Umbilical cord (tissue), 2 donors: ENCODE measurements at places on chromosomes 13 and 19.

DNA sequence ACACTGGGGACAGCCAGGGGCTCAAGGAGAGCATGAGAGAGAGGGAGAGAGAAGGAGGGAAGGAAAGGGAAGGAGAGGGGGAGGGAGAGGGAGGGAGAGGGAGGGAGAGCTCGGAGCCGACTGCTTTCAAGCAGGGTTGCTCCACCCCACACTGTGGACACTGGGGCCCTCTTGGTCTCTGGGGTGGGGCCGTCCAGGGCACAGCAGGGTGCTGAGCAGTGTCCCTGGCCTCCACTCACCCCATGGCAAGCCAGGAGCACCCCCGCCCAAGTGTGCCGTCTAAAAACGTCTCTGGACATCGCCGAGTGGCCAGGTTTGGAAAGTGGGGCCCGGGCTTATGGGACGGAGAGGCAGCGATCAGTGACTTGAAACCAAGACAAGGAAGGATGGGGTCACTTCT, 20.9 kb downstream of the DPP9 start:
- DNase-seq: no peak

- no peak for DNase-seq
Measured at GRCh38 chr19:7953060-7953459, 9.6 kb upstream of the TIMM44 start.

DNA sequence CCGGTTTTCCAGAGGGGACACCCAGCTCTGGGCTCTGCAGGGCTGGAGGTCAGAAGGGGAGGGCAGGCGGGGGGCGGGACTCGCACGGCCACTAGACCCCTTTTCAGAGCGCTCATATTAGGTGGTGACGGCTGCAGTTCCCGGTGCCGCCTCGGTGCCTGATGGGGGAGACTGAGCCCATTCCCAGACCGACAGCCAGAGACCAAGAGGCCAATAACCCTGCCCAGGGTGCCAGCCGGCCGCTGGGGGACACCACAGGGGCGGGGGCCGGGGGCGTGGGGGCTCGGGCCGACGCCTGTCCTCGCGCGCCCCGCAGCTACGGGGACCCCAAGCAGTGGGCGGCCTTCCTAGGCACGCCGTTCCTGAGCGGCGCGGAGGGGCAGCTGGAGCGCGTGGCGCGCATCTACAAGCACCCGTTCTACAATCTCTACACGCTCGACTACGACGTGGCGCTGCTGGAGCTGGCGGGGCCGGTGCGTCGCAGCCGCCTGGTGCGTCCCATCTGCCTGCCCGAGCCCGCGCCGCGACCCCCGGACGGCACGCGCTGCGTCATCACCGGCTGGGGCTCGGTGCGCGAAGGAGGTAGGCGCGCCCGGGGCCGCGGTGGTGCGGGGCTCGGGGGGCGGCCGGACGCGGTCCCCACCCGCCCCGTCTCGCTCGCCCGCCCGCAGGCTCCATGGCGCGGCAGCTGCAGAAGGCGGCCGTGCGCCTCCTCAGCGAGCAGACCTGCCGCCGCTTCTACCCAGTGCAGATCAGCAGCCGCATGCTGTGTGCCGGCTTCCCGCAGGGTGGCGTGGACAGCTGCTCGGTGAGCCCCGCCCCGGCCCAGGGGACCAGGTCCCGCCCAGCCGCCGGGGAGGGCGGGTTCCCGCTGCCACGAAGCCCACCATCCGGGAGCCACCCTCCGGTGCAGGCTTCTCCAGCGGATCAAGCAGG, 2.4 kb downstream of the TIMM13 start:
- DNase-seq: peak; percentile 61

DNA sequence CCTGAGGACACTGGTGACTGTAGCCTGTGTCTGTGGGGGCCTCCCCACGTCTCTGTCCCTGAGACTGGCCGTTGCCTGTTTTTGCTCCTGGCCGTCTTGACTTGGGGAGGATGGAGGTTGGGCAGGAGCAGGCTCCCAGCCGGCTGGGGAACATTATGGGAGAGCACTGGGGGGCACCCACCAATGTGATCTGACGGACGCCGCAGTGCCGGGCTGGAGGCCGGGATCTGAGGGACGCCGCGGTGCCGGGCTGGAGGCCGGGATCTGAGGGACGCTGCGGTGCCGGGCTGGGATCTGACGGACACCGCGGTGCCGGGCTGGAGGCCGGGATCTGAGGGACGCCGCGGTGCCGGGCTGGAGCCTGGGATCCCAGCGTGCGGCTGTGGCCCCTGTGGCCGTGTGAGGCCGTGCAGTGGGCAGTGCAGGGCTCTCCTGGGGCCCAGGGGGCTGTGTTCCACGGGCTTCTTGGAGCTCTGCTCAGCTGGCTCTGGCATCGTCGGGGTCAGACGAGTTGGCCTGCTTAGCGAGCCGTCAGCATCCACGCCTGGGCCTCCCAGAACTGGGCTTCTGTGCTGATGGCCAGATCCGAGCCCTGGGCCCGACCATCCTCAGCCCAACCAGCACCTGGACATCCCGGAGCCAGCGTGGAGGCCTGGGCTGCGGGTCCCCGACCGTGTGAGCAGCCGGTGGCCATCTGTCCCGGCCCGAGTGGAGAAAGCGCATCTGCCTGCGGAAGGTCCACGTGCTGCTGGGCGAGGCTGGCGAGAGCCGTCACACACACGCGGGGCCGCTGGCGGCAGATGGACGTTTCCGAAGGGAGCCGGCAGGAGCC, 45.8 kb downstream of the GAS6 start:
- DNase-seq: no peak

GRCh38 chr19:18418029-18418482, 1.1 kb upstream of the SSBP4 start:
- DNase-seq: no peak

GRCh38 chr13:68125087-68125480, 894.9 kb upstream of the PCDH9 start:
- DNase-seq: no peak

DNA sequence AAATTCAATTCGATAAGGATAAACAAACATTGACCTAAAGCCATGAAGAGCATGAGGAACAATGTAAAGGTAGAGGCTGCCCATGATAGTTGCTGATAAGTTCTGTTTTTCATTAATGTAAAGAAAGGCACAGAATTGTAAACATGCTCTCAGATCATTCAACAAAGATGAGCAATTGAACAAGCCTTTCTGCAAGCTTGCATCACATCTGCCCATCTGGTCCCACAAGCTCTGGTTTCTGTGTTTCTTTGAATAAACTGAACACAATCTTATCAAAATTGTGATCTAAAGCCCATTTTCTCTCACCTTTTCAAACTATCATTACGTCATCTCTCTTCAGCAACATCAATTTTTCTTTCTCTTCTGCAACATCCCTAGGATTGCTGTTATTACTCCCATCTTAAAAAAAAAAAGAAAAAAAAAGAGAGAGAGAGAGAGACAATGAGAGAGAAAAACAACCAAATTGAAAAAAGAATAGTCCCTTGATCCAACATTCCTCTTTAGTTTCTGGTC, 487.2 kb upstream of the GPC6 start:
- DNase-seq: no peak

DNA sequence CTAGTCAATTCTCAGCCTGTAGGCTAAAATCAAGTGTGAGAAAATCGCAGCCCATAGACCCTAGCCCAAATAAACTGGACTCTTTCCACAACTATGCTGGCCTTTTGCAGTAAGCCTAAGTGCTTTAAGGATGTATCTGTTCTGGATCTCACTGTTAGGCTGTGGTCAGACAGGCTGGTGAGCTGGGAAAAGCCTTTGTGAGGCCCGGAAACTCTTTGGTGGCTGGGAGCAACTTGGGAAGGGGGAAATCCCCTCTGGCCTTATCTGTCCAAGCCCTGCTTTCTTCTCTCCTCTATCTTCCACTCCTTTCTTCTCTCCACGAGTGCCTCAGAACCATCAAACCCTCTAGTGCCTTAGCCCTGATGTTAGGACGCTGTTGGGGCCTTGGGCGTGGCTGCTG, 135.4 kb downstream of the LACC1 start:
- peak; percentile 83 for DNase-seq

DNA sequence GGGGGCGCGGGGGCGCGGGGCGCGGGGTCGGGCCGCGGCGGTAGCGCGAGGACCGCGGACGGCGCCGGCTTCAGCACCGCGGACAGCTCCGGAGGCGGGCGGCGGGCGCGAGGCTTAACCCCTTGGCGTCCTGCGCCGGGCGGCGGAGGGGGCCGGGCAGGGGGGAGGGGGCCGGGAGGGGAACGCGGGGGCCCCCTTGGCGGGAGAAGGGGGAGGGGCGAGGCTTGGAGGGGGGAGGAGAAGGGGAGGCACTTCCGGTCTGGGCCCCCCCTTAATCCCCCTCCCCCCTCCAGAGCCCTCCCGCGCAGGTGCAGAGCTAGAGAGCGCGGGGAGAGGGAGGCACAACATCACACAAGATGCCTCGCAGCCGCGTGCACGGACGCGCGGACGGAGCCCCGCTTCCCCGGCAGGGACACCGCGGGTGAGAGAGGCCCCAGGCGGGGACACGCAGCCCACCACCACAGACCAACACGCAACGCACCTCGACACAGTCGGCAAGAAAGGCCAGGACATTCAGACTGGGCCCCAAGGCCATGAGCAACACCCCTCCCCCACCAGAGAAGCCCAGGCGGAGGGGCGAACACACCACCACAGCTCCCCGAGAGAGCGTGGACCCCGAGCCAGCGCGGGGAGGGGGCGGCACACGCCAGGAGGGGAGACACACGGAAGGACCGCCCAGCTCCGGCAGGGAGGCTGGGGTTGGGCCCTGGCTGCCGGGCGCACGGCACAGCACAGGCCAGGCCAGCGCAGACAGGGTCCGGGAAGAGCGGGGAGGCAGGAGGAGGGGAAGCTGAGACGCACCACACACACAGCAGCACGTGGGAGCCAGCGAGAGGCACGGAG, 24.1 kb downstream of the SHANK1 start:
- no peak for DNase-seq

DNA sequence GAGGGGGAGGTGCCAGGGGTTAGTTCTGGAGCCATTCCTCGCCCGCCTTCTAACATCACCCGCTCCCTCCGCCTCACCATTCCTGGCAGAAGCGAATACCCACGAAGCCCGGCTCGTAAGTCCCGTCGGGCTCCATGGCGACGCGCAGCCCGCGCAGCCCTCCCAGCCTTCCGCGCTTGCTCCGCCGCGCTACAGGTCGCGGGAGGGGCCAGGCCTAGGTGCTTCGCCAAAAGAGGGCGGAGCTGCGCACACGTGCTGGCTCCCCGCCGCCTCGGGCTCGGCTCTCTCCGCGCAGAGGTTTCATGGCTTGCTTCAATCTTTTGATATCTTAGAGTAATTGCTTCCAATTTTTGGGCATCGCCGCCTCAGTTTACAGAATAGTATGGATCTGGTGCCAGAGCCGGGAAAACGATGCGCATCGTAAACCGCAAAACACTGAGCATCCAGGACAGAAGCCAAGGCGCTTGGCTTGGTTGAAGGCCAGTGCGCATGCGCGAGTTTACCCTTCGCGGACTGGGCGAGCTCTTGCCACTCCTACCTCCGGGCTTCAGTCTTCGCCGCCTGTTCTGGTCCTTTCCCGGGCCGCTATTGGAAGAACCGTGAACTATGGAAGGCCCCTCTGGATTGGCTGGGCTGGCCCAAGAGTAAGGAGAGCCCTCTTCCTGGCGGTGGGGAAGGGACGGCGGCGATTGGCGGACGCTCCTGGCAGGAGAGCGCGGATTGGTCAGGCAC, at the start of gene POLR2I:
Gene POLR2I, minus strand, starts transcription at position 155 of the 732 bp plus-strand sequence. Its CDS starts 19 bp downstream, at position 136.
- peak; percentile 100 for DNase-seq

DNA sequence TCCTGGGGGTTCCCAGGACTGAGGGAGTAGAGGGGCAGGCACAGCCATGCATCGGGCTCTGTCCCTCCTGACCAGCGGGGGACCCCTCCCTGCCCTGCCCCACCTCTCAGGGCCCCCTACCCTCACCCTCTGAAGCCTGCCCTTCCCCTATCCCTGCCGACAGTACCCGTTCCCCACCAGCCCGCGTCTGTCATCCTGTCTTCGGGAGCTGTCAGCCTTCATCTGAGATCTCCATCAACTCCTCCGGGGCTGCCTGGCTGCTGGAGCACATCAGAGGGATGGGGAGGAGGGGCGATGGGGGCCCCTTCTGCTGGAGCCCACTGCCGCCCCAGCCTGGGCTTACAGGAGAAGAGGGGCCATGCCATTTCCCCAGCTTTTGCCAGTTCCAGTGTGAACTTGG, 6.2 kb upstream of the SHD start:
- DNase-seq: no peak

DNA sequence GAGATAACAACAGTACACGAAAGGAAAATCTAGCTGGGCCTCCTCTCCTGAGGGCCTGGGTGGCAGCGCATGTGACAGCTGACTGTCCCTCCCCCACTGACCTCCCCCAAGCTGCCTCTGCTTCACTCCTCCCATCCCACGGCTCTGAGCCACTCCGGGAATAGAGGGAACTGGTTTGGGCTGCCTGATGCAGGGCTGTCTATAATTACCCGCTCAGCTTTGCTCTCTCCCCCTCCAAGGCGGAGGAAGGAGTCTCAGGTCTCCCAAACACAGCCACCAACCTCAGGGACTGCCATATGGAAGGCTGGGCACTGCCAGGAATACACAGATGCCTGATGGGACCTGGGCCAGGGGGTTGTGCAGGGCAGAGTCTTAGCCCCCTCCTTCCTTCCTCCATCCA, 7.9 kb downstream of the NAPA start:
- peak; percentile 41 for DNase-seq

GRCh38 chr19:51469162-51469561, 9.2 kb upstream of the CEACAM18 start:
- no peak for DNase-seq

GRCh38 chr13:80962855-80963254, 621.9 kb upstream of the SPRY2 start:
- DNase-seq: no peak

DNA sequence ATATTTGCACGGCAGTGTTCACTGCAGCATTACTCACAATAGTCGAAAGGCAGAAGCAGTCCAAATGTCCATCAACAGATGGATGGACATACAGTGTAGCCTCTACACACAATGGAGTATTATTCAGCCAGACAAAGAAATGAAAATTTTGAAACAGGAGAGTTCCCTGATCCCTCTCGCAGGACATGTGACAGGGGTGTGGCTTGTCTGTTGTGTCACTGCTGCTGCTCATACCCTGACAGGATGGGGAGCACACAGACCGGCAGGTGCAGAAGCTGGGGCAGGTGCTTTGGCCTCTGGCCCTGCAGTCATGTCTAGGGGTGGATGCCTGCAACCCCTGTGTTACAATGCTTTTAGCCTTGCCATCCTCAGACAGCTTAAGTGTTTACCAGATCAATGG, 204.3 kb downstream of the EFNB2 start:
- no peak for DNase-seq

DNA sequence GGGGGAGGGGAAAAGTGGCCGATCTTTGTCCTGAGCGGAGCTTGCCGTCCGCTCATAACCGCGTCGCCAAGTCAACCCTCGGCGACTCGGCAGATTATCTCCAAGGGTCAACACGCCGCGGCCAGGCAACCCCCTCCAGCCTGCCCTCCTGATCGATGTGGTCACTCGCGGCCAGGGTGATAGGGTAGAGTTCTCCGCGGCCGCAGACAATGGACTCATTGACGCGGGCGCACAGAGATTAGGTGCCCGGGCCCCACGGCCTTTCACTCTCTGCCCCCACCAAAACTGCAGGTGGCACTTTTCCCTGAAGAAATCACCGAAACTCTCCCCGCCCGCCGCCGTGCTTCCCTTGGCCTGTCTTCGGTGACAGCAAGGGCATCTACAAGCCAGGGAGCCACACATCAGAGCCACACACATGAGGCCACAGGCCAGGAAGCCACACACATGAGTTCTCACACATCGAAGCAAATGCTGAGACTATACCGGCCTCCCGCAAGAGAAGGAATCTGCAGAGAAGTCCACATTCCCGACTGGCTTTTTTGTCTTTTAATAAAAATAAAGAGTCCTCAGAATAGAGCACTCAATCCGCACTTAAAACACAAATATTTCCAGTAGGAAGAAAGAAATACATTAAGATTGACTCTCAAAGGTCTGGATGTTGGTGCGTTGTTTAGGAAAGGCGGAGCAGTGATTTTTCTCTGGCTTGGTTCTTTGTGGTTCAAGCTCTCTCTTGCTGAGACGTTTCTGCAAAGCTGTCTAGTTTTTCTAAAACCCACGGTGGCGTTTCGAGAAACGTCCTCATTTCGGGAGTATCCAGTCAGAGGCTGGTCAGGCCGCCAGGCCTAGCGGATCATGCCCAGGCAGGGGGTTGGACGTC, 1.5 kb upstream of the PDX1 start:
- DNase-seq: no peak
